ENCODE measurements at places on chromosomes 3 and 15.

DNA sequence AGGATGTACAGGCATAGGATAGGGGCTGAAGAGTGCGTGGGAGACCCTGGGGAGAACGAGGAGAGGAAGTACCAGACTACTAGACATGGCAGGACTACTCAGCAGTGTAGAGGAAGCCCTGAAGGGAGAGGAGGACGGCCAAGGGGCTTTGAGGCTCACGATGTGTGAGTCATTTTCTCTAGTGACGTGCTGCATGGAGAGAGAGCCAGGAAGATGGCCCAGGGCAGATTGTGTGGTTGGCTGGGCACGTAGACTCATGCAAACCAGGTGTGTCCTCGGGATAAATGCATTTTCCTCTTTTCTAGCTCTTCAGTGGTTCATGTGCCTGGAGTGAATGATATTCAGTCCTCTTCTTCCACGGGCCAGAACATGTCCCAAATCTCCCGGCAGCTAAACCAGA, 115.0 kb upstream of the ABHD17C start:
- DNase-seq: no peak

GRCh38 chr3:112405845-112406244, 72.9 kb downstream of the CD200 start:
- DNase-seq: no peak

GRCh38 chr3:145719114-145719513, 441.9 kb downstream of the PLOD2 start:
- DNase-seq: no peak

- no peak for DNase-seq
Observed at GRCh38 chr3:184335291-184335660, 2.1 kb upstream of the FAM131A start.

- DNase-seq: peak; percentile 18
Observed at GRCh38 chr3:100590114-100590839, 19.1 kb upstream of the ADGRG7 start.
